ENCODE measurements at places on chromosomes 3 and 15.

DNA sequence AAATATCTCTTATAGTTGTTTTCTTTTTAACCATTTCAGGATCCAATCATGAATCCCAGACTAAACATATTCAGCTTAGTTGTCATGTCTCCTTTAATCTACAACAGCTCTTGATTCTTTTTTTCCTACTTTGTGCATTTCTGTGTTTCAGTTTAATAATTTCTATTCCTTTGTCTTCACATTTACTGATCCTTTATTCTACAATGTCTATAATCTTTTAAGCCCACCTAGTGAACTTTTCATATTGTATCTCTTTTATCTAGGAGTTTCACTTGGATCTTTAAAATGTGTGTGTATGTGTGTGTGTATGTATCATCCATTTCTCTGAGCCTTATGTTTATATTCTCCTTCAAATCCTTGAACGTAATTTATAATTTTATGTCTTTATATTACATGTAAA is 70.1 kb downstream of the RNF13 start:
- DNase-seq: no peak

GRCh38 chr3:158709666-158710083 is 22.6 kb downstream of the RARRES1 start:
- DNase-seq: peak; percentile 31

DNA sequence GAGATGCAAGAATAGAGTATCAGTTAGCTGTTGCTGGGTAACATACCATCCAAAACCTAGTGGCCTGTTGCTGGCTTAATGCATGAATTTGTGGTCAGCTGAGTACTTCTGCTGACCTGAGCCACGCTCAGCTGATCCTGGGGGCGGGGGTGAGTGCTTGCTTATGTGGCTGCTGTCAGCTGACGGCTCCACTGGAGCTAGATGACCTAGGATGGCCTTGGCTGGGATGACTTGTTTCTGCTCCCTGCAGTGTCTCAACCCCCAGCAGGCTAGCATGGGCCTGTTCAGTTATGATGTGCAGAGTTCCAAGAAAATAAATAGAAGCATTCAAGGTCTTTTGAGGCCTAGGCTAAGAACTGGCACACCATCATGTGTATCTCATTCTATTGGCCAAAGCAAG is 63.9 kb downstream of the FBLN2 start:
- no peak for DNase-seq

- DNase-seq: no peak
Measured at GRCh38 chr15:91929509-91929908, 76.0 kb downstream of the SLCO3A1 start.

GRCh38 chr15:101657968-101658784 is 6.0 kb upstream of the TM2D3 start:
- peak; percentile 26 for DNase-seq

GRCh38 chr3:195876297-195877064 is 31.9 kb downstream of the TNK2 start:
- DNase-seq: no peak

GRCh38 chr15:41648770-41649169 is 11.4 kb upstream of the MGA start:
- no peak for DNase-seq

Measured in MV-4-11 (cell line).